ENCODE measurements at places on chromosomes 6 and 20.

DNA sequence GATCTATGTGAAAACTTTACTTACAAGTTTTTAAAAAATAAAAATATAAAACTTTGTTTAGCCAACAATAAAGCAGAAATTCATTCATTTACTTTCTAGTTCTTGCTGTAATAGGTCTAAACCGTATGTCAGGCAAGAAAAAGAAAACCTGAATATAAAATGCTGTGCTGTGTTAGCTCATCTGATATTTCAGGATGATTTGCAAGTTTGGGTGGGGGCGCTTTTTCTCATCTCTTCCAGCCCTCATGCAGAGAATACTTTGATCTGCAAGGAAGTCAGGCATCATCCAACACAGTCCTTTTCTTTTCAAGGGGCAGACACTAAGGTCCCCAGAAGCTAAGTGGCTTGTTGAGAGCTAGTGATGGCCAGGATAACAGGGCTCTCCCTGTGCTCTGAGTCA, 153.2 kb downstream of the TBC1D7 start:
- DNase-seq, result no peak

- DNase-seq, result no peak
These were observed 46.4 kb upstream of the CHD6 start for GRCh38 chr20:41664584-41664983.

DNA sequence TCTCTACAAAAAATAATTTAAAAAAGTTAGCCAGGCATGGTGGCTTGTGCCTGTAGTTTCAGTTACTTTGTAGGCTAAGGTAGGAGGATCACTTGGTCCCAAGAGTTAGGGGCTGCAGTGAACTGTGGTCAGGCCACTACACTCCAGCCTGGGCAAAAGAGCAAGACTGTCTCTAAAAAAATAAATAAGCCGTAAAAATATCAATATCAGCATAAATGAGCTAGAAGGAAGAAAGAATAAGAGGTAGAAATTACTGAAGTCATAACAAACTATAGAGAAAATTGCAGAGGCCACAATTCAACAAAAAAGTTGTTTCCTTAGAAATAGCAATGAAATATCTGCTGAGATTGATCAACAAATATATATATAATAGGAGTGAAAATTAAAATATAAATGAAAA, 827.3 kb upstream of the FLRT3 start:
- DNase-seq, result no peak

GRCh38 chr6:26003102-26003694, 40.6 kb downstream of the TRIM38 start:
- peak; percentile 75 for DNase-seq

GRCh38 chr20:13681248-13682125, 42.8 kb upstream of the TASP1 start:
- no peak for DNase-seq

GRCh38 chr20:11426948-11427347, 490.7 kb upstream of the BTBD3 start:
- DNase-seq, result no peak

DNA sequence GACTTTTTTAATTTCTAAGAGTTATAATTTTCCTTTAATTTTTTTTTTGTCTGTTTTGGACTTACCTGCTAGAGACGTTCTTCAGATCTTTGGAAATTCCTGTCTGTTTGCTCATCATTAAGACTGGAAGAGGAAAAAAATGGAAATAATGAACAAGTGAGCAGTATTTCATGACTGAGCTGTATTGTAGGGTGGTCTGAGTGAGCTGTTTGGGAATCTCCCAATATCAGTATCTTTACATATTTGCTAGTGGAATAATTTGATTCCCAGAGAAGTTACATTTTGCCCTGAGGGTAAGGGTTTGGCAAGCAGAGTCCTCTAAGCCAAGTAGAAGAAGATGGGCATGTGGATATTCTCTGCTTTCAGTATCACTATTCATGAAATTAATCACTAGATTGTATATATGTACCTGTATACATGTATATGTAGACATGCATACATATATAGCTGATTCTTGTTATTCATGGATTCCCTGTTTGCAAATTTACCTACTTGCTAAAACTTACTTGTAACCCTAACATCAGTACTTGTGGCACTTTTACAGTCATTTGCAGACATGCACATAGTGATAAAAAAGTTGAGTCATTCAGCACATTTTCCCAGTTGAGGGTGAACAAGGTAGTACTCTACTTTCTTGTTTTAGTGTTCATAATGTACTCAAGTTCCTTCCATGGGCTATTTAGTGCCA, 13.5 kb downstream of the ZC2HC1B start:
- DNase-seq, result no peak

DNA sequence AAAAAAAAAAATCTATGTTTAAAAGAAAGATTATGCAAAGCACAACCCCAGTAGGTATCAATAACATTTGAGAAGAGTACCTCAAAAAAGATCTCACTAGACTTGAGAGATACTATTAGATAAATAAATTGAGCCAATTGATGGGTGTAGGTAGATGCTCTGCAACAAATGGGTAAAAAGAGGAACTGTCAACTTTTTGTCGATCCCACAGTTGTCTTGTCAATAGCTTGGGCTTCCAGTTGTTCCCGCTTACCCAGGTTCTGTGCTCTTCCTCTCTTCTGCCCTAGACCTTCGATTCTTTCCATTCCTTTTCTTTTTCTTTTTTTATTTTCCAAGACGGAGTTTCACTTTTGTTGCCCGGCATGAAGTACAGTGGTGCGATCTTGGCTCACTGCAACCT, 226.9 kb downstream of the SOX4 start:
- no peak for DNase-seq

DNA sequence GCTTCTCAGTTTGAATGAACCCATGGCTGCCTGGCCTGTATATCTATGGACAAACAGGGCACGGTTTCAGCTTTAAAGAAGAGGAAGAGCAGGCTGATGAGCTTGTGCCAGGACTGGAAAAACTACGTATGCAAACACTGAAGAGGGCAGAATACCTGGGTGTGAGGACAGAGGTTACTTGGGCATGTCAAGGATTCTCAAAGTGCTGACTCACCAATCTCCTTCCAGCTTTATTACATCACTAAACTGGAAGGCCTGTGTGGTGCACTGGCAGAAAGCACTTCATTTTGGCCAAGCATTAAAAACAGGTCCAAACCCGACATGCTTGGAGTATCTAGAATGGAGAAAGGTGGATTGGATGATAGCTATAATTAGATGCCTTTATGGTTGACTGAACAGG, 95.2 kb downstream of the GMPR start:
- DNase-seq, result peak; percentile 10

DNA sequence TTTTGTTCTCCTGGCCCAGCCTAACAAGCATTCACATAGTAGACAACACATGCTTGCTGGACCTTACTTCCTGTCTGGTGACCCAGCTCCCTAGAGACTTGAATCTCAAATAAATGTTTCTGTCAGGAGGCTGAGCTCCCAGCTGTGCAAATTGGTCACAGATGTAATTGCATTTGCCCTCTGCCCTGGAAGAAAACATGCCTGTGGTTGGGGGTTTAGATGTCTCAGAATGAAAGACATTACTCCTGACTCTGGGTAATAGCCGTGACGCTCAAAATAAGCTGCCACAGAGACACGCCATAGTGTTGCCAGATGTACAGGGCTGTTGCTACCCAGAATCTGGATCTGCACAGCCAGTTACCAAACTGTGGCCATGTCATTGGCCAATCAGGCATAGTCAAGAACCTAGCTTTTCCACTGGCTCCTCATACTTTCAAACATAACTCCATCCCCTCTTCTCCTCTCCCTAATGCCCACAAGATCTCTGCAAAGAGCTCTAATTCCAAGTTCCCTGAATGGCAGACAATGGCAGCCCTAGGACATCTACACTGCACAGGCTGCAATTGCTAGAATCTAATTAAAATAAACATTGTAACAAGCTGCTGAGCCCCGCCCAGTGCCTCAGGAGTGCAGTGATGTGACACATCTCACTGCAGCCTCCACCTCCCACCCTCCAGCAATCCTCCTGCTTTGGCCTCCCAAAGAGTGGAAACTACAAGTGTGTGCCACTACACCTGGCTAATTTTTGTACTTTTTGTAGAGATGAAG, 32.8 kb upstream of the GMPR start:
- DNase-seq, result no peak

GRCh38 chr20:16123623-16124022, 449.6 kb downstream of the KIF16B start:
- DNase-seq, result no peak

GRCh38 chr20:25032065-25032477, 25.9 kb downstream of the ACSS1 start:
- peak; percentile 72 for DNase-seq

GRCh38 chr20:47809161-47809960, 24.1 kb upstream of the SULF2 start:
- DNase-seq, result peak; percentile 49

DNA sequence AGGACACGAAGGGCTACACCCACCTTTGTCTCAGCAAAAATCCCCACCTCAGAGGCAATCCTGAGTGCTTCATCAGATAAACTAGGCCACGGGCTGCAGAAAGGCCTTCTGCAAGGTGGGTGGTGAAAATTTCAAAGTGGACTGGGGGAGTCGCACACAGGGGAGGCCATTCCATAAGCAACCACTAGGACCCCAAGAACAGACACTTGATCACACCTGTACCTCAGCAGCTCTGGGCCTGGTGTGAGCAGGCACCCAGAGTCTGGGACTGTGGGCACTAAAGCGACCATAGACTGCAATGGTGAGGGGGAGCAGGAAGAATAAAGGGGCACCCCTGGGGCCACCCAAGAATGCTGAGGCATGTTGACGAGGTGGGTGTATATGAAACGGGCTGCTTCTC, 52.6 kb downstream of the SERAC1 start:
- DNase-seq, result no peak

GRCh38 chr20:57699395-57699794, 10.4 kb downstream of the PMEPA1 start:
- DNase-seq, result no peak

- no peak for DNase-seq
These were observed 39.5 kb upstream of the LAMP5 start for GRCh38 chr20:9474835-9475415.

GRCh38 chr6:141077355-141078333, 1055.1 kb upstream of the GJE1 start:
- no peak for DNase-seq

GRCh38 chr20:35333606-35334005, 41.4 kb upstream of the FAM83C start:
- DNase-seq, result no peak

DNA sequence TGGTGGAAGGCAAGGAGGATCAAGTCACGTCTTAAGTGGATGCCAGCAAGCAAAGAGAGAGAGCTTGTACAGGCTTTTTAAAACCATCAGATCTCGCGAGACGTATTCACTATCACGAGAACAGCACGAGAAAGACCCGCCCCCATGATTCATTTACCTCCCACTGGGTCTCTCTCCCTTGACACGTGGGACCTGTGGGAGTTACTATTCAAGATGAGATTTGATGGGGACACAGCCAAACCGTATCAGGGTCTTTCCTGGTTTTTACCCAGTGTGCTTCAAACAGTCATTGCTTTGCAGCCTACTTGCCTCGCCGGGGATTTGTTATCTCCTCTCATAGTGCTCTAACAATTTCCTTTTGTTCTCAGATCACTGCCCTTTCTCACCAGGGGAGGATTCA, 108.2 kb downstream of the UST start:
- DNase-seq, result no peak

DNA sequence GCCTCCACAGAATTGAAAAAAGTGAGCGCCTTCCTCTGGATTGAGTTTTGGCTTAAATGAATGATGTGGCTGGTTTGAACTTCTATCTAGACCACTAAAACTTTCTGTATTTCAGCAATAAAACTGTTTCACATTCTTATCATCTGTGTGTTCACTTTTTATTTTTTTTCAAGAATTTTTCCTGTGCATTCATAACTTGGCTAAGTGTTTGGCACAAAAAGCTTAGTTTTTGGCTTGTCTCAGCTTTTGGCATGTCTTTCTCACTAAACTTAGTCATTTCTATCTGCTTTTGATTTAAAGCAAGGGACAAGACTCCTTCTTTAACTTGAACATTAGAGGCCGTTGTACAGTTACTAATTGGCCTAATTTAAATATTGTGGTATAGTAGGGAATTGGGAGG, 1015.1 kb downstream of the EPHA7 start:
- no peak for DNase-seq

DNA sequence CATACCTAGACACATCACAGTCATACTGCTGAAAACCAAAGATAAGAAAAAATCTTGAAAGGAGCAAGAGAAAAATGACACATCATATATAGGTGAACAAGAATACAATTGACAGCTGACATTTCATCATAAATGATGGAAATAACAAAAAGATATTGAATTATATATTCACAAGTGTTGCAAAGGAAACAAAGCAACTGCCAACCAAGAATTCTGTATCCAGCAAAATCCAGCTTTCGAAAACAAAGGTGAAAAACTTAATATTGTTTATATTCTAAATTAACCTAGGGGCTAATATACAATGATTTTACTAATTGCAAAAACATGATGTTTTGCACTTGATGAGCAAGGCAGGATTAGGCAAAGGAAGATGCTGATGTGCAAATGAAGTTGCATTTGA, 84.3 kb downstream of the MOXD1 start:
- no peak for DNase-seq

DNA sequence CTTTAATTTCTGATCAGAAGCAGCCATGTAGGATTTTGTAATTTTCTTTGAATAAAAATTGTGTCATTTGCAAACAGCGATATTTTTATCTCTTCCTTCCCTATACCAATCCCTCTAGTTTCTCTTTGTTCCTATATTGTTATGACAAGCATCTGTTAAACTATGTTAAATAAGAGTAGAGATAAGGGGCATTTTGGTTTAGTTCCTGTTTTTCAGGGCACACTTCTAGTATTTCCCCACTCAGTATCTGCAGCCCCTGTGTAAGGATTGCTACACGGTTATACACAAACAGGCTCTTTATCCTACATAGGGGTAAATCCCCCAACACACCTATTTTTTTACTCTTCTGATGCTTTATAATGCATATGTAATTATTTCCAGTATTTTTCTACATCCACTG, 42.1 kb downstream of the TRERF1 start:
- DNase-seq, result no peak

- peak; percentile 22 for DNase-seq
These were observed 3.7 kb downstream of the TAF4 start for GRCh38 chr20:62061851-62062423.

GRCh38 chr20:50675671-50676376, 15.5 kb downstream of the RIPOR3 start:
- no peak for DNase-seq

- no peak for DNase-seq
These were observed 877.3 kb upstream of the MAP3K7 start for GRCh38 chr6:91464201-91464600.

- DNase-seq, result no peak
These were observed 1.6 kb downstream of the INSM1 start for GRCh38 chr20:20369250-20370093.

- no peak for DNase-seq
These were observed 30.4 kb downstream of the KCNQ2 start for GRCh38 chr20:63442100-63442493.

- no peak for DNase-seq
These were observed 371 bp downstream of the HMGN4 start for GRCh38 chr6:26538572-26538902.

GRCh38 chr6:35474942-35475570, 6.9 kb downstream of the RPL10A start:
- no peak for DNase-seq

DNA sequence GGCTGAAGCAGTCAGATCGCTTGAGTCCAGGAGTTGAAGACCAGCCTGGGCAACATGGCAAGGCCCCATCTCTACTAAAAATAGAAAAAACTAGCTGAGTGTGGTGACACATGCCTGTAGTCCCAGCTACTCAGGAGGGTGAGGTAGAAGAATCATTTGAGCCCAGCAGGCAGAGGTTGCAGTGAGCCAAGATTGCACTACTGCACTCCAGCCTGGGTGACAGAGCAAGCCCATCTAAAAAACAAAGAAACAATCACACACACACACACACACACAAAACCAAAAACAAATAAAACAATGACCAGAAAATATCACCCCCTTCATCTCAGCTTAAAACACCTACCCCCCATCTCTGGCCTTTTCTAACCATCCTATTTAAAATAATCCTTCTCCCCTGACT, 68.0 kb downstream of the BTBD9 start:
- DNase-seq, result no peak

Measured in sciatic nerve (tissue), 2 donors.